ENCODE measurements at places on chromosomes 7 and 10.

- no peak for DNase-seq
Measured at GRCh38 chr7:121341933-121342332, 13.1 kb downstream of the WNT16 start.

GRCh38 chr10:25704622-25705021, 229.4 kb upstream of the MYO3A start:
- no peak for DNase-seq

DNA sequence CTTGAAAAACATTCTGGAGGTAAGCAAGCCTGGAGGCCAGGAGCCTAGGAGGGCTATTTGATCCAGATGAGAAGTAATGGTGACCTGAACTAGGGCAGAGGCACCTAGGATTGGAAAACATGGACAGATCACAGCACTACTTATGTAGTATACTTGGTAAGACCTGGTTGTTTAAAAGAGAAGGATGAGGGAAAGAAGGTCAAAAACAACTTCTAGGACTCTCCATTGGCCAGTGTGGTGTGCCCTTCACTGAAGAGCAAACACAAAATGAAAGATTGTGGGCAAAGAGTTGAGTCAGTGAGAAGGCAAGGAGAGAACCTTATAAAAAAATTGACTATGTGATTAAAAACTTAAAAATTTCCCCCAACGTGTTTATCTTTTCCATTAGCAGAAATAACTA, 14.3 kb downstream of the ANKRD1 start:
- no peak for DNase-seq

DNA sequence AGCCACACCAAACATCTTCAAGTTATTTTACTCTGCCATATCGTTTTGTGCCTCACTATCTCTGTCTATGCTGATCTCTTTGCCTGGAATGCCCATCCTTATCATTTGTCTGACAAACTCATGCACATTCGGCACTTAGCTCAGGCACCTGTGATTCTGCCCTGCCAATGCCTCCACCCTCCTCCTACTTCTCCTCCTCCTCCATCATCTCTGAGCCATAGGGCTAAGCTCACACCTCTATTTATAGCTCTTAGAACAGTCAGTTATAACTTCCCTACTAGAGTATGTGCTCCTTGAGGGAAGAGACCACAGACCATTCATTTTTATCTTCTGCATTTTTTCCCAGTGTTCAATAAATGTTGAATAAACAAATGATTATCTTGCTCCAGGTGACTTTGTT, 51.2 kb upstream of the CDK13 start:
- no peak for DNase-seq

DNA sequence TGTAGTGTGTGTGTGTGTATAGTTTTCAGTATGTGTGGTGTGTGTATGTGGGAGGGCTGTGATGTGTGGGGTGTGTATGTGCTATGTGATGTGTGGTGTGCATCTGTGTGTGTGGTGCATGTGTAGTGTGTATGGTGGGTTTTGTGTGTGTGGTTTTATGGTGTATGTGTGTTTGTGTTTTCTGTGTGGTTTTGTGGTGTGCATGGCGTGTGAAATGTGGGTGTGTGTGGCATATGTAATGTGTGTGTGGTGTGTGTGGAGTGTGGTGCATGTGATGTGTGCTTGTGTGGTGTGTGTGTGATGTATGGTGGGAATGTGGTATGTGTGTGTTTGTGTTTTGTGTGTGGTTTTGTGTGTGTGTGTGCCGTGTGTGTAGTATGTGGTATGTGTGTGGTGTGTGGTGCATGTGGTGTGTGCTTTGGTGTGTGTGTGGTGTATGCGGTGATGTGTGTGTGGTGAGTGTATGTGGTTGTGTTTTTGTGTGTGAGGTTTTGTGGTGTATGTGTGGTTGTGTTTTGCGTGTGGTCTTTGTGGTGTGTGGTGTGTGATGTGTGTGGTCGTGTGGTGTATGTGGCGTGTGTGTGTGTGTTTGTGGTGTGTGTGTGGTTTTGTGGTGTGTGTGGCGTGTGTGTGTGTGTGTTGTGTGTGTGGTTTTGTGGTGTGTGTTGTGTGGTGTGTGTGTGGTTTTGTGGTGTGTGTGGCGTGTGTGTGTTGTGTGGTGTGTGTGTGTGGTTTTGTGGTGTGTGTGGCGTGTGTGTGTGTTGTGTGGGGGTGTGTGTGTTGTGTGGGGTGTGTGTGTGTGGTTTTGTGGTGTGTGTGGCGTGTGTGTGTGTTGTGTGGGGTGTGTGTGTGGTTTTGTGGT, 18.0 kb upstream of the PPP2R2D start:
- no peak for DNase-seq

GRCh38 chr10:131013281-131013912, 298.1 kb downstream of the TCERG1L start:
- DNase-seq, result no peak

DNA sequence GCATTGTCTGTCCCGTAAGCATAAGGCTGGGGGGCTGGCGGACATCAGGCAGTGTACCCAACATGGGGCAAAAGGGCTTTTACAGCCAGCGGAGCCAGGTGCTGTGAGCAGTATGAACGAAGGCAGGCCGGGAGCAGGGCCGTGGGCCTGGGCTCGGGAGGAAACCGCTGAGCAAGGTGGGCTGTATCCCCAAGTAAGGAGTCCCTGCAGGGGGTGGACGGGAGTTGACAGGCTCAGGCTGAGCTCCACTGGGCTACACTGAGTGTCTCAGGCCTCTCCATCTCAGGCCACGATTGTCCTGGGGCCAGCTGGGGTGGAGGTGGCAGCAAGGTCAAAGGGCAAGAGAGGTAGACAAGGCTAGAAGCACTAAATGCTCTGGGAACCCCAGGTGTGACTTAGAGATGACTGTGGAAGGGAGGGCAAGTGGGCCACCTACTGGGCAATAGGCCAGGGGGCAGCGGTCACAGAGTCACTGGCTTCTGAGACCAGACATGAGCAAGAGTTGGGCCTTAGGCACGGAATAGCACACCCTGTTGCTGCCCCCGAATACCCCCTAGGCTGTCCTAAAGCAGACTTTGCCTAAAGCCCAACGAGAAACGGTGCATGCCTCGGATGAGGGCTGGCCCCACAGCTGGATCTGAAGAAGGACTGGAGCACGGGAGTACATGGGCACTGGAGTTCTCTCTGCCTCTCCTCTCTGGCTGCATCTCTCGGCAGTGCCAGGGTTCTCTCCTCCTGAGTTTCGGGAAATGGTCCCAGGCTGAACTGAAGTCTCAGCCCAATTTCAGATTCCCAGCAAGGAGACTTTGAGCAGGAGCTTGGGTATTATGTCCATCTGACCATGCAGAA, 10.8 kb upstream of the RAMP3 start:
- no peak for DNase-seq

DNA sequence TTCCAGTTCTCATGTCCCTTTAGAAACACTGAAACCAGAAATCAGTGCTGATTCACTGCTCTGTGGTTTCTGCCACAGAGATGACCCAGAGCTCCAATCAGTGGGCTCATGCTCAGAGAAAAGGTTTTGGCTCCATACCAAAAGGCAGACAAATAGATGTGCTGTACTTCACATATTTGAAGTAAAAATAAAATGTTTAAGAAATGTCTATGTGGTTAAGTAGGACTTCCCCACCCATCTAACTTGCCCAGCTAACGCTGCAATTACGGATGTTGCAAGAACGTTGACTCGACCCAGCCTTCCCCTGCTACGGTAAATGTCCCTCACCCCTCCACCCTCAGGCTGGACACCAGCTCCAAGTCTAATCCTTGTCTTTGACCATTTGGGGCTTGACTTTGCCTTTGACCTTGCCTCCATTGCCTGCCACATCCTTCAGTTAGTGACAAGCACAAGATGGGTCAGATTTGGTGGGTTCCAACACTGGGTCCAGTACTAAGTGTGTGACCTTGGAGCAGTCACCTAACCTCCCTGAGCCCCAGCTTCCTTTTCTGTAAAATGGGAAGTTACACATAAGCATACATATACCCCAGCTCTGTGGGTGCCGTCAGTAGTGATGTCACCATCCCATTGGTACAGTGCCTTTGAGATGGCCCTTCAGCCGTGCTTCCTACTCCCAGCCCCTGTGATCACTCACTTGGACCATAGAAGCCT, 95.8 kb downstream of the CHST15 start:
- no peak for DNase-seq

Measured in activated CD4-positive, CD25-positive, alpha-beta regulatory T cell (primary cell).